ENCODE measurements at places on chromosomes 2 and 18.

DNA sequence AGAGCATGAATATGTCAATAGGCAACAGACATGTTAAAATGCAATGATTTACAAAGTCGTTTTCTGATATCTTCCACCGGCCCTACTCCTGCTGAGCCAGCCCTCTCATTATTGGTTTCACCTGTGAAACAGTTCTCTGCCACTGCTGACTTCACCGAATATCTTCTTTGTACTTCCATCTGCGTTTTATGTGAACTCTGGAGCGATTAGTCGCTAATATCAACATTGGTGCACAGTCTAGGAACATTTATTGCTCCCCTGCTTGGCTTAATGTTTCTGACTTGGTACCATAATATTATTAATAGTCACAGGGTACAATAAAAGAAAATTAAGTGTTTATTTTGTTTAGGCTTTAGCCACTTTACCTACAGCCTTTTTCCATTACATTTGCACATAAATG is 105.5 kb downstream of the NCKAP5 start:
- no peak for DNase-seq

DNA sequence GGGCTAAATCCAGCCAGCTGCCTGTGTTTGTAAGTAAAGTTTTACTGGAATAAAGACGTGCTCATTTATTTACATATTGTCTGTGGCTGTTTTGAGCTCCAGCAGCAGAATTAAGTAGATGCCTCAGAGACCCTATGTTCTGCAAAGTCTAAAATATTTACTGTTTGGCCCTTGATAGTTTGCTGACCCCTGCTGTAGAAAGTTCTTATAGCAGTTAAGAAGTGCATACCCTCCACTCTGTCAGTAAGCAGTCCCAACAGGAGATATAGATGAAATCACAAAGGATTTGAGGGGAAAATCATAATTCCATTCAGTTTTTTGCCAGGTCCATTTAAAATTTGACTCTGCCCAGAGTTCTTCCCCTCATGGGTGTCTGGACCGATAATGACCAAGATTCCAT is 50.1 kb upstream of the ITM2C start:
- no peak for DNase-seq

DNA sequence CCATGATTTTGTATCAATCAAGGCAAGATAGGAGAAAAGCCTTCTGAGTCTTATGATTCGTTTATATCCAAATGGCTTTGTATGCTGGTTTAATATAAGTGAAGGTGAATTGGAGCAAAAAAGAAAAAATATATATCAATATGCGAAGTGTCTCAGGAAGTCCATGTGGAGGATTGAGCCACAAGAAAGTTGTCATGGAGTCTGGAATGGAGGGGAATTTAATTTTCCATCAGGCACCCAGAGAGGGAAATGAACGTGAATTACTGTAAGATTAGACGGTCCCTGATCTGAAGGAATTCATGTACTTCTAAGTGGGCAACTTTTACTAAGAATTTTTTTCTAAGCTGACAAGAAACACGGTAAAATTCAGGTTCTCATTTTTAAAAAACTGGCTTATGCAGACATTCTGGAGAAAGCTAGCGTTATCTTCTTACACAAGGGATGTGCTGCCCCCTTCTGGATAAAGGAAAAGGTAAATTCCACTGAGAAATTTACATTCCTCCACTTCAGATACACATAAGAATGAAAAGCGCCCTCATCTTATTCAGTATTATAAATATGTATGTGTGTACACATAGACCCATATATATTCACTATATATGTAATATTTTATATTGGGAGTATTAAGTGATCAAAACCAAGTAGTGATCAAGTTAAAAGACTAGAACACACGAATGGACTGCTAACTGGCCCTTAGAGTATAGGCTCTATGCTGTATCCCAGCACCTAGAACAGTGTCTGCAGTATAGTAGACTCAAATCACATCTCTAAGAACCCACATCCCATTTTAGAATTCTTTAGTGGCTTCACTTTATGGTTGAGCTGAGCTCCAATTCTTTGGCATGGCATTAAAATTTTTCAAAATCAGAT is 289.0 kb upstream of the TFPI start:
- DNase-seq = peak; percentile 0

GRCh38 chr2:241798631-241799521 is 10.1 kb upstream of the NEU4 start:
- no peak for DNase-seq

GRCh38 chr2:71332435-71332796 is 834 bp downstream of the ZNF638 start:
- DNase-seq = no peak

GRCh38 chr2:127743477-127744026 is 42.3 kb downstream of the SFT2D3 start:
- no peak for DNase-seq

- DNase-seq = no peak
Observed at GRCh38 chr2:54709336-54709809, 14.1 kb upstream of the EML6 start.

Data from NCI-H524 treated with DMSO at 0.1 percent for 48 hours (cell line).